ENCODE measurements at places on chromosomes 11 and 22. TPM values are rescaled to one million over a fixed set of nuclear protein-coding genes. Genes with fewer than 3 reads are reported as not detected.

Gene PLEKHA7
- total RNA-seq = 5.7 TPM

Gene LMO1
- 2.0 TPM for total RNA-seq

Gene MS4A15
- total RNA-seq = not detected

Gene NRXN2
- 157 TPM for total RNA-seq

Gene C11orf91
- total RNA-seq = not detected

Gene TFIP11
- total RNA-seq = 32.0 TPM

Gene MRGPRG
- not detected for total RNA-seq

Gene SMIM38
- 0.49 TPM for total RNA-seq

Gene MUC2
- not detected for total RNA-seq

Gene FAM83F
- 0.25 TPM for total RNA-seq

Gene SCGB1A1
- total RNA-seq = not detected

Gene CAPN5
- total RNA-seq = 12.3 TPM

Gene ART1
- not detected for total RNA-seq

Gene USH1C
- total RNA-seq = 0.49 TPM

Gene GAS2
- total RNA-seq = 6.6 TPM

Gene PARVA
- 4.2 TPM for total RNA-seq

Gene SCGB2A2
- not detected for total RNA-seq

Gene ZP1
- total RNA-seq = not detected

Data from temporal lobe (tissue), 4 donors.